NCI-H1694 (cell line): ENCODE measurements at places on chromosomes 2 and 18.

DNA sequence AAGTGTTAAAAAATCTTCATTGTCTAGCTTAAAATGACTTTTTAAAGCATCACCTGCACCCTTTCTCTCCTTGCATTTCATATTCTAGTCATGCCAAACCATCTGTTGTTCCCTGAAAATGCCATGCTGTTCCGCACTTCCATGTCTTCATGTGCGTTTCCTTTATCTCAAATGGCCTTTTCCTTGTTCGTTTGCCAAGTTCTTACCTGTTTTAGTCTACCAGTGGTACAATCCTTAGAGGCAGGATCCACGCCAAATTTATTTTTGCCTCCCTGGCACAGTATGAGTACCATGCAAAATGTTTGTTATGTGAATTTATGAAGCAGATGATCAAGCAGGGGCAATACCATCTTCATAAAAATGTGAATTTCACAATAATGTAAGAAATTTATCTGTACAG is 37.0 kb downstream of the TMEFF2 start:
- DNase-seq: no peak

GRCh38 chr2:67641312-67642045 is 244.3 kb downstream of the ETAA1 start:
- DNase-seq: no peak

DNA sequence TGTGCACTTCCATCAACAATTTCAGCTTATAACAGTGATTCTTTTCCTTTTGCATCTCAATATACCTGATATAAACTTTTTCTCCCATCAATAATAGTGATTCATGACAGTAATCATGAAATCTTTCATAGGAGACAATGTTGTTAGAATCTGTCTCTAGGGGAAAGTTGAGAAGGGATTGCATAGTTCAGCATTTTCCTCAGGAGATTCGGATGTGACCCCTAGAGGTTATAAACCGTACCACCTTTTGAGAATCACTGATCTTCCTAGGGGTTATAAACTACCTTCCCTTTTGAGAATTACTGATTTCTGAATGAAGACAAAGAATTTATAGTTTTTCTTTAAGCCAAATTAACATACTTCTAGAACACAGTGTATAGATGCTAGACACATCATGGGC is 53.0 kb upstream of the GALNT3 start:
- no peak for DNase-seq

GRCh38 chr2:46852598-46852997 is 63.0 kb downstream of the MCFD2 start:
- no peak for DNase-seq

DNA sequence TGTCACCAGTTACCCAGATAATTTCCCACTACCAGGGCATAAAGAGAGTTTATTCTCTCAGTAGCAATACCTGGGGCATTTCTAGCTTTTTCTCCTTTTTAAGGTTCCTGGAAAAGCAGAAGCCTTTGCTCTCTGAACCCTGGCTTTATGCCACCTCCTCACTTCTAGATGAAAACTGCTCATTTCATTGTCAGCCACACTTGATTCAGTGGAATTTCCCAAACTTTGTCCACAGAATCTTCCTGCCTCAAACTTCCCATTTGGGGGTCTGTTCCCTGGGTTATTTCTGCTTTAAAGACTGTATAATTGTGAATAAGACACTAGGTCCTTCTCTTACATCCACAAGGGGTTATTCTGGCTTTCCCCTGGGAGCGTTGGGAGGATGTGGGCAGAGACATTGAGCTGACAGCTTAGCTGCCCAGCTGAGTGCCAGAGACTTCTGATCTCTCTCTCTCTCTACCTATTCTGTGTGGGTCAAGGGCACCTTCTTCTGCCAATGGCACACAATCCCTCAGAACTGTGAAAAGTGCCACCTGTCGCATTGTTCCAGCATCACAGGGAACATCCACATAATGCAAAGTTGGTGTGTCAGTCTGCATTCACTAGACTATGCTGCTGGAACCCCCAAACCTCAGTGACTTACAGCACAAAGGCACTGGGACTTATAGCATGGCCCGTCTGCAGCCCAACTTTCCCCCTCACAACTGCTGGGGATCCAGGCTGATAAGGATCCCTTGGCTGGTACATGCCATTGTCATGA is 19.9 kb upstream of the NRP2 start:
- no peak for DNase-seq

DNA sequence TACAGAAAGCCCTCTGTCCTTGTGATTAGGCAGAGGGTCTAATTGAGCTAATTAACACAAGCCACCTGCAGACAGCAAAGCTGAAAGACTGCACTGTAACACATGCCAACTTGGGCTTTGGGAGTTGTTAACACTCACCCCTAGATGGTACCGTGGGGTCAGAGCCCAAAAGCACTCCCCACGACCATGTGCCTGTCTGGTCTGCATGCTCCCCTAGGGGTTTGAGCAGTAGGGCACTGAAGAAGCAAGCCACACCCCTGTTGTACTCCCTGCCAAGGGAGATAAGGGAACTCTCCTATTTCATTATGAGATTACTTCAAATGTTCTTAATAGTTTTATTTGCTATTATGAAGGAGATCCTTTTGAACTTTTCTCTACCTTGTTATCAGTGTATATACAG is 560.1 kb upstream of the FSHR start:
- DNase-seq: no peak

GRCh38 chr2:134324430-134324829 is 70.6 kb downstream of the MGAT5 start:
- DNase-seq: no peak

DNA sequence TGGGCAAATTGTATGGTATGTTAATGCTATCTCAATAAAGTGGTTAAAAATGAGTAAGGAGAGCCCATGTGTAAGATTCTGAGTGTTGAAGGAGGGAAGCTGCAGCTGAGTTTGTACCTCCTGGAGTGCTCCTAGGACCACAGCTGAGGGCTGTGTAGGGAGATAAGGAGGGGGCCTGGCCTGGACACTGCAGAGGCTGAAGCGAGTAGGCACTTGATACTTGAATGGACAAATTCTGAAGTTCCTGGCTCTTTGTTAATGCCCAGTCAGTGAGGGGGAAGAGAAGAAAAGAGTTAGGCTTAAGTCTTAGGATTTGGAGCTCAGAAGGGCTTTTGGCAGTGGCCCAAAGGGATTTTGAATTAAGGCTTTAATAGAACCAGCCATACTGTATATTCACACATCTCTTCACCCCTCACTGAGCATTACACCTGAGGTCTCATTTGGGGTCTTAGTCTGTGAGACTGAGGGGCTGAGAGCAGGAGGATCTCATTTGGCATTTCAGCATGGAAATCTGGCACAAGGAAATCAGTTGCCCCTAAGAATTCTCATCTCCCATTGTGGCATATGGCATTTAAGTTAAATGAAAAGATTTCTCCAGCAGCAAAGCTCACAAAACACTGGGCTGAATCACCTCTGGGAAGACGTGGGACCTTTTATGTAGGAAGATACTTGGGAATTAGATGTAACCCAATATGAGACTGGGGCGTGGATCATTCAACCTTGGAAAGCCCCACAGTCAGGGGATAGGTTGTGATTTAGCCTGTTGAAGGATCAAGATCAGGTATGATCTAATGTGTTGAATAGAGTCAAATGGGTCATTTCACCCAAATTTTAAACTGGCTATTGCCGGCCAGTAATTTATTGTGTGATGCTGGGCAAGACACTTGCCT is 46.8 kb downstream of the LIPG start:
- DNase-seq: no peak

DNA sequence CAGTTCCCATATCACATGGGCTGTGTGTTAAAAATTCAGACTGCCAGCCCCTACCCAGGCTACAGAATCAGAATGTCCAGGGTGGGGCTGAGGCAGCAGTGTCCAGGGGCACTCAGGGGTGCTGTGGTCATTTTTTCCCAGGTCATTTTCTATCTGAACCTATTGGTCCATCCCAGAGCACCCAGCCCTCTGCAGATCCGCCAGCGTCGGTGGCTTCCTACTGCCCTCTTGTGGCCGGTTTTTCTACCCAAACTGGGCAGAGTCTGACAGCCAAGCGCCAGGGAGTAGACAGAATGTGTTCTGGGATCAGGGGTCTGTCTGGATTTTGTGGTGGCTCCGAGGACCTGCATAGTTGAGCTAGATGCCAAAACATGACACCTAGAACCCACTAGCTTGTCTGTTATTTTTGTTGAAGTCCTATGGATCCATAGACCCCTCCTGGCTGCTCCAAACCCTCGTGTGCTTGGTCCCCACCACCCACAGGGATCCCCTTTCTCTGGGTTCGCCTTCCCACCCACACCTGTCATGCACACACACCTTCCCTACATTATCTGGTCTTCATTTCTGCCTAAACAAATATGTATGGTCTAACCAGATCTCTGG is 34.1 kb upstream of the RMDN2 start:
- peak; percentile 41 for DNase-seq

- no peak for DNase-seq
Observed at GRCh38 chr2:7767902-7768301, 850.7 kb downstream of the RNF144A start.

DNA sequence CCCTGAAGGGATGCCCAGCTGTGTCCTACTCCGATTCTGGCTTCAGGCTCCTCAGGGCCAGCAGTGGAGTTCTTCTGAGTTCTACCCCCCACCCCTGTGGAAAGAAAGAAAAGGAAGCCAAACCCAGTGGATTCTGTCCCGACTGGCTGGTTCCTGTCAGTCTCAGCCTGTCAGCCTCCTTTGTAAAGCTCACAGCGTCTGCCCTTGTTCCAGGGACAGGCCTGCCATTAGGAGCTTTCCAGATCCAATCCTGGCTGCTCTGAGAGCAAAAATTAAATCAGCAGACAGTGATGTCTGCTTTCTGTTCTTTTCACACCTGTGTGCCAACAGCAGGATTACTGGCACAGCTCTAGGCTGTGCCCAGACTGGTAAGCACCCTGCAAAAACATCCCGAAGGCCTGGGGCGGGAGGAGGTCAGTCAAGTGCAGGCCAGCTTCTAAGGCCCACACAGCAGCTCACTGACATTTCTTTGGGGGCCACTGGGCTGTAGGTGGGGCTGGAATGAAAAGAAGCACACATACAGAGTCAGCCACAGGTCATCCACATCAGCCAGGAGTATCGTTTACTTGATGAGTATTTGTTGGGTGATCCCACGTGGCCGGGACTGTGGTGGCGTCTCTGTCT is 69.1 kb downstream of the EHD3 start:
- no peak for DNase-seq

DNA sequence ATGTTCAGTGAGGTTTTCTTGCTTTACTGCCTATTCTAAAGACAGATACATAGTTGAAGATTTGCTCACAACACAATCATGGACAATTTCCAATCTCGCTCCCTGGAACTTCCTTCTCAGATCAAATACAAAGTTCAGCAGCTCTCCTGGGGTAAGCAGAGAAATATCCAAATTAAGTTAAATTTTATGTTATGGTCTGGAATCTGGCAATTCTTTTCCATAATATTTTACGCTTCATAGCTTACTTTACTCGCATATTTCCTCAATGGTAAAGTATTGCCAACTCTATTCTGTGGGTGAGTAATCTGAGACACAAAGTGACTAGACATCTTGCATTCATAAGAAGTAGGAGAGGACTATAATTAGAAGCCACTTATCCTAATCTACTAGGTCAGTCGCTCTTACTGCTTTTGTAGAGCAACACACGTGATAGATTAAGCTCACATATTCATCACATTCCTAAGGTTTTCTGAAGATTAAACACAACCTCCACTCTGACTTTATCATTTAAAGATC is 529.4 kb downstream of the CCDC85A start:
- DNase-seq: no peak

DNA sequence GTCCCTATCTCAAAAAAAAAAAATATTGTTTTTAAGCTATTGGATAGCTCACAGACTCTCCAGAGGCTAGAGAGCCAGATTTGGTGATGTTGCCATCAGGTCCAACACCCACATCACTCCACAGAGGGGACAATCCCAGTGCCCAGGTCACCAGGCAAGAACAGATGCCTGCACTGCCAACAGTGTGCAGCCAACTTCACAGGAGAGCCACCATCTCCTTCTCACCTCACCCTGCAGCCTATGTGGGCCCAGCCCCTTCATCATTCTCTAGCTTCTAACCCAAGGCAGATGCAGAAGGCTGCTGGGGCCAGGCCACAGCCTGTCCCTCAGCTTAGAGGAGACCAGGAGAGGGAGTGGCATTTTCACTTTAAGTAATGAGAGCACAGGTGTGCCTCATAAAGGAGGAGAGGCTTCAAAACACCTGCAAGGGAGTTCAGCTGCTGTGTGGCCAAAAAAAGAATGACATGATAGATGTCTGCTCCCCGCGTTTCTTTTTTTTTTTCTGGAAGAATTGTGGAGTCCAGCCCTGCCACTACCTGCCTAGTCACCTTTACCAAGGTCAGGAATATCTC is 98.0 kb upstream of the ZSWIM2 start:
- DNase-seq: no peak

GRCh38 chr2:205511221-205511620 is 171.1 kb upstream of the NRP2 start:
- no peak for DNase-seq

DNA sequence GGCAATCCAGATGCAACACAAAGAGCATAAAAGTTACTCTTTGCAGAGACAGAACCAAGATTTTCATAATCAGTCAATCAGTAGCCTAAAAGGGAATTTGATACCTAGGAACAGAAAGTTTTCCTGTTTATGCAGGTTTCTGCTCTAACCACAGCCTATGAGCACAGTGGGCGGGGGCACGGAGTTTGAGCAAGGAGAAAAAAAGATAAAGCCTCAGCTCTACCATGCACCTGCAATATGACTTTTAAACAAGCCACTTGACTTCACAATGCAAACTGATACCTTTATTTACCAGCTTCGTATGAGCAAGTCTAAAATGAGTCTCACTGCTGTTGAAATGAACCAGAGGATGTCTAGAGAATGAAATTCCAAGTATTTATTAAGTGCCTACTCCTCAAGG is 5.6 kb upstream of the LRATD1 start:
- DNase-seq: no peak

DNA sequence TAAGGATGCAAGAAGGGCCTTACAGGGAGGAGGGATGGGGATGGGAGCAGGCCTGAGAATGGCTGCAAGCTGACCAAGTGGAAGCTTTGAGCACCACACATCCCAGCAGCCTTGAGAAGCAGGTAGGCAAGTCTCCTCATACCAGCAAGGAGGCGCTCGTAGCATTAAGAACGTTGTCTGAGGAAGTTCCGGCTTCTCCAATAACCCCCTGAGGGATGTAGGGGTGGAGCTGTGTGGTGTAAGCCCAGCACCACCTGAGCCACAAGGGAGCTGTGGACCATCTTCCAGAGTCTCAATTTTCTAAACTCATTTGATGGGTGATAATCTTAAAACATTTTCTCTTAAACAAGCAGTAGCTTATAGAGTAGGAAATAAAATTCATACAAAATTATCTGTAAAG is 50.6 kb downstream of the ST3GAL5 start:
- no peak for DNase-seq

DNA sequence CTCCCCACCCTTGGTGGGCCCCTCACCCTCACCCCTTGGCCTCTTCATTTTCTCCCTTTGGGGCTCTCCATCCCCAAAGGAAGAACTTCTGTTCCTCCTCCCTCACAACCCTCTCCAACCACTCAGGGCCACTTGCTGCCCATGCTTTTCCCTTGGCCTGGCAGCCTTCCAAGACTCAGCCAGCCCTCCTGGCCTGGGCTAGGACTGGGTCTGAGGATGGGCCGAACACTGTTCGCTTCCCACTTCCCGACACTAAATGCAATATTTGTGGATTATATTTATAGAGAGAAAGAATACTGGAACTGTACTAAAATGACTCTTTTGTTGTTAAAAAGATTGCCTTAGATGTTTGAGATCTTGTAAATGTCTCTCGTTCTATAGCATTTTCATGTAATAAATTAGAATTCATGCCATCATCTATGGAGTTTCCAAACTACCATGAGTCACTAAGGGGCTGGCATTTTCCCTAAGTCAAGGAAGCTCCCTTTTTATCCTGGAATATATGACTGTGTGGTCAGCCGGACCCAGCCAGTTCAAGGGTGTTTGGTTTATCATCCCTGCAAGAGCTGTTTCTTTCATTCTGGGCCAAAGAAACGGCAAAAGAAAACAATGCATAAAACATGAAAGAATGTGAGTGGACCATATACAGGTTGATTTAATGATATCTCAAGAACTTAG is 3.8 kb downstream of the CXCR2 start:
- DNase-seq: no peak
